Activated CD8-positive, alpha-beta T cell treated with anti-CD3 and anti-CD28 coated beads for 36 hours (primary cell): ENCODE measurements at places on chromosomes 1 and 21. TPM values are rescaled to one million over a fixed set of nuclear protein-coding genes. Genes with fewer than 3 reads are reported as not detected.

Gene NTMT2
- not detected for total RNA-seq

Gene DCST1
- not detected for total RNA-seq

Gene SHISA4
- total RNA-seq = 0.47 TPM

Gene ERG
- not detected for total RNA-seq

Gene MSH4
- total RNA-seq = 0.16 TPM

Gene RCAN3
- total RNA-seq = 56.8 TPM

Gene ATP6V1G3
- not detected for total RNA-seq

Gene SGIP1
- not detected for total RNA-seq

Gene TTLL7
- total RNA-seq = 1.4 TPM

- no peak overlapping the region for H3K4me3 ChIP-seq
- DNase-seq = no peak
- H3K36me3 ChIP-seq = no peaks in the 10 kb centered on the region
- peaks cover 21% of the 10 kb centered on the region for H3K27me3 ChIP-seq
- H3K27ac ChIP-seq = no peak overlapping the region
- no peaks in the 10 kb centered on the region for H3K4me1 ChIP-seq
These were observed 6.4 kb upstream of the KCNK1 start for GRCh38 chr1:233607252-233608119.

DNA sequence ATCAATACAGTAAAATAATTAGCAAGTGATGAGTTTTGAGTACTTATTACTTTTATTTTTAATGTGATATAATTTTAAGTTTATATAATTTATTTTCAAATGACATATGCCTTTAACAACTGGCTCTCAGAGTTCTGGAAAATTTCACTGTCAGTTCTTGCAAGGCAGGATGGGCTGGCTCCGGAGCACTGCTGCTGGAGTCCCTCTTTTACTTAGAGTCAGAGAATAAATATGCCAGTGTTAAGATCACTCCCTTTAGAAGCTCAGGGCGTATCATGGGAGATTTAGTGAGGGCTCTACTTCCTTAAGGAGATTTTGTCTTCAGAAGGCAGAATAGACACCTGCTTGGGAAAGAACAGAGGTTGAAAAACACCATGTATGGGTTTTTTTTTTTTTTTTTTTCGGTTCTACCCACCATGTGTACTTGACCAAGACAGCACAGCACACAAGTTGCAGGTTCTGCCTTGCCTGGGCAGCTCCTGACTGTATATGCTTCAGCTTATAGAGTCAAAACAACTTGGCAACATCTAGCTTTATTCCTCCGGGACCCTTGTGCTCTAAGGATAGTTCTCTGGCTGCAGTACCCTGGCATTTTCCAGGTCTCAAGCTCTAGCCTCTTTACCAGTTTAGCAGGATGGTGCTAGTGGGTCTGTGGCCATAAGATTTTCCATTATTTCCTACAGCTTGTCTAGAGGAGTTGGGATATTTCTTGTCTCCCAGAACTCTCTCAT lies 29.7 kb upstream of the FMOD start:
- H3K36me3 ChIP-seq = no peaks in the 10 kb centered on the region
- no peak overlapping the region for H3K27ac ChIP-seq
- H3K27me3 ChIP-seq = peaks cover 6% of the 10 kb centered on the region
- no peak overlapping the region for H3K4me3 ChIP-seq
- DNase-seq = no peak
- H3K4me1 ChIP-seq = no peaks in the 10 kb centered on the region

GRCh38 chr1:27618341-27619082 lies 14.6 kb upstream of the AHDC1 start:
- peak; percentile 75 for DNase-seq
- peaks cover 44% of the 10 kb centered on the region for H3K4me1 ChIP-seq
- no peak overlapping the region for H3K4me3 ChIP-seq
- no peaks in the 10 kb centered on the region for H3K36me3 ChIP-seq

DNA sequence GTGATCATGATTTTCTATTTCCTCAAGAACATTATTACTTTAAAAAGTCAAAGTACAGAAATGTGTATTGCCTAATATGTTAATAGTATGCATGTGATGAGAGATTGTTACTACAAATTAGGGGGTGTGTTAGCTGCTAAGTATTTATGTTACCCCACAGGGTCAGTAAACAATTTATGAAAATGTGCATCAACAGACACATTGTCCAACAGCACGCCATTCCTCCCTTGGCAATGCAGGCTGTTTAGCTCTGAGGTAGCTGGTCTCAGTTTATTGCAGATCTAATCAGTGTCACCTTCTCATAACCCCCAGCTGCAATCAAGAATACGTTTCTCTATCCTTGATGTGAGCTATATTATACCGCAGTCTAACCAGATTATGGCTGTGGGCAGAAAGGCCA lies 99.4 kb downstream of the TNR start:
- H3K36me3 ChIP-seq = no peaks in the 10 kb centered on the region
- H3K27ac ChIP-seq = no peak overlapping the region
- no peaks in the 10 kb centered on the region for H3K4me1 ChIP-seq
- no peak overlapping the region for H3K4me3 ChIP-seq
- no peak for DNase-seq

DNA sequence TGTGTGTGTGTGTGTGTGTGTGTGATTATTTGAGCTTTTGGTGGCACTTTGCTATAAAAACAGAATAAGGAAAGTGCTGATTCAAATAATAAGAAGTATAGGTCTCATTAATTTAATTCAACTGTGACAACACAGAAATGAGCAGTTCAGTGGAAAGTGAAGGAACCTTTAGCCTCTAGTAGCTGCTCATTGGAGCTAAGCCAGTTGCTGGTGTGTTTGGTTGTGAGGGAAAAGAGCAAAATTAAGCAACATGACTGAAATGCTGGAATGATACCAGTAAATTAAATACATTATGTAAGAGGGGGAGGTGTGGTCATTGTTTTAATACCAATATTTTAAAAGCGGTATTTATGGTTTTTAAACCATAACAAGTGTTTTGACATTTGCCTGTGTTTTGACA lies 55.2 kb downstream of the KIAA0040 start:
- H3K27me3 ChIP-seq = peaks cover 18% of the 10 kb centered on the region
- no peaks in the 10 kb centered on the region for H3K36me3 ChIP-seq
- no peak overlapping the region for H3K27ac ChIP-seq
- no peak overlapping the region for H3K4me3 ChIP-seq
- no peaks in the 10 kb centered on the region for H3K4me1 ChIP-seq

- H3K4me1 ChIP-seq = peaks cover 10% of the 10 kb centered on the region
- no peak overlapping the region for H3K27ac ChIP-seq
- peaks cover 5% of the 10 kb centered on the region for H3K27me3 ChIP-seq
- peak; percentile 36 for DNase-seq
These were observed 78.1 kb upstream of the ZNF644 start for GRCh38 chr1:91099746-91100621.

GRCh38 chr1:16117369-16117768 lies 38.5 kb downstream of the EPHA2 start:
- no peaks in the 10 kb centered on the region for H3K27me3 ChIP-seq
- H3K4me3 ChIP-seq = no peak overlapping the region
- H3K27ac ChIP-seq = no peak overlapping the region
- no peaks in the 10 kb centered on the region for H3K4me1 ChIP-seq
- DNase-seq = no peak
- H3K36me3 ChIP-seq = no peaks in the 10 kb centered on the region

DNA sequence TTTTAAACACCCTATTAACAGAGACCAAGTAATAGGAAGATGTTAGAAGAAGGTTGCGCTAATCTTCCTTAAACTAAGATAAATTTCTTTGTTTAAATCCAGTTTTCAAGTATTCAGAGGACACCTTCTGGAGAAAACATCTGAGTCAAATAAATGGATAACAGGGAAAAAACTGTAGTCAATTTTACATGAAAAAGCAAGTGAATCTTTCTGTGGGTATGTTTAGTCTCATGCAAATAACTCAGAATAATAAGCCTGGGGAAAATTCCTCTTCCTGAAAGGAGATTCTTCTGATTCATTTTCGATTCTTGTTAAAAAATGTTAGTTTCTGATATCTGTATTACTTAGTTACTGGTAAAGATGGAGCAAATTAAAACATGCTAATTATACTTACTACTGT lies 145.5 kb downstream of the CTH start:
- no peak overlapping the region for H3K4me3 ChIP-seq
- H3K27ac ChIP-seq = no peak overlapping the region
- H3K36me3 ChIP-seq = no peaks in the 10 kb centered on the region
- no peak for DNase-seq

- H3K4me3 ChIP-seq = peak overlapping the region; percentile 67
- H3K27ac ChIP-seq = peak overlapping the region; percentile 84
These were observed 4.9 kb upstream of the GBP1 start for GRCh38 chr1:89069951-89070350.

DNA sequence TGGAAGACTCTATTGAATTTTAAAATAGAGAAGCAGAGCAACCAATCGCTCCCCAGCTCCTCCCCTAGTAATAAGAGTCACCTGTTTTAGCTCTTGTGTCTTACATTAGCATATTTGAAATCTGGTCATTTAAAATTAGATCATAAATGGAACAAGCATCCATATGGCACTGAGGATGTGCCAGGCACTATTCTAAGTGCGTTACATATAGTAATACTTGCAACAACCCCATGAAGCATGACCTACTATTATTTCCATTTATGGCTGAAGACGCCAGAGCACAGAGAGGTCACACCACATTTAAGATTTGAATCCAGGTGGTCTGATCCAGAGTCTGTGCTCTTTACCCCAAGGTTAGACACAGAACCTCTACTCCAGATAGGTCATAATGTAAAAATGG lies 82.0 kb upstream of the HIVEP3 start:
- H3K4me1 ChIP-seq = peaks cover 7% of the 10 kb centered on the region
- no peak for DNase-seq
- H3K36me3 ChIP-seq = no peaks in the 10 kb centered on the region
- no peak overlapping the region for H3K27ac ChIP-seq

DNA sequence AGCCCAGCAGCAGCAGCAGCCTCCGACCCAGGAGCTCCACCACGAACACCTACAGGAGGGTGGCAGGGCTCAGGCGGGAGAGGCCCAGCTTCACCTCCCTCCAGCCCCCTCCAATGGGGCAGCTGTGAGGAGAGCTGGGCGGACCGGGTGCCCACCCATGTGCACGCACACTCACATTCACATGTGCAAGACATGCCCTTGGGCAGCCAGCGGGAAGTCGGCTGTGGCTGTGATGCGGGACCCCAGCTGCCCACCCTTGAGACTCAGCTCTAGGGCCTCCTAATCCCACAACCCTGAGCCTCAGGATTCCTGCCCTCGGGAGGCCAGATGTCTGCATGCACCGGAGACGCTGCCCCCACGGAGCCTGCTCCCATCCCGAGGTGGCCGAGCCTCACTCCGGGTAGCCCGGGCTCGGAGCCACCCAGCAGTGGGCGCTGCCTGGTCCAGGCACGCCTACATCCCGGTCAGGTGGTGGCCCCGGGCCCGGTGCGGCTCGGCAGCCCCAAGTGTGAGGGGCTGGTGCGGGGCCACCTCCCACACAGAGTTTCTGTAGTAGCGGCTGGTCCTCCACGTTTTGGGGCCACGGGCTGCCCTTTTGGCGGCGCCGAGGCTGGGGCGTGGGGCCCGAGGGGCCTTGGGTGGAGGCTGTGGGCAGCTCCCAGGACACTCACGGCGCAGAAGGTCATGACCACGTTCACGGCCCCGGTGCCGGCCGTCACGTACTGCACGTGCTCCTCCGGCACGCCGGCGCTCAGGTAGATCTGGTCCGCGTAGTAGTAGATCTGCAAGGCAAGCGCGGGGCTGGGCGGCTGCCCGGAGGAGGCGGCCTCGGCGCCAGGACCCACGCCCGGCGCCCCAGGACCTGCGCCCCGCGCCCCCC lies 12.9 kb upstream of the SLC2A7 start:
- no peaks in the 10 kb centered on the region for H3K27me3 ChIP-seq
- no peak overlapping the region for H3K4me3 ChIP-seq
- DNase-seq = no peak
- no peak overlapping the region for H3K27ac ChIP-seq

DNA sequence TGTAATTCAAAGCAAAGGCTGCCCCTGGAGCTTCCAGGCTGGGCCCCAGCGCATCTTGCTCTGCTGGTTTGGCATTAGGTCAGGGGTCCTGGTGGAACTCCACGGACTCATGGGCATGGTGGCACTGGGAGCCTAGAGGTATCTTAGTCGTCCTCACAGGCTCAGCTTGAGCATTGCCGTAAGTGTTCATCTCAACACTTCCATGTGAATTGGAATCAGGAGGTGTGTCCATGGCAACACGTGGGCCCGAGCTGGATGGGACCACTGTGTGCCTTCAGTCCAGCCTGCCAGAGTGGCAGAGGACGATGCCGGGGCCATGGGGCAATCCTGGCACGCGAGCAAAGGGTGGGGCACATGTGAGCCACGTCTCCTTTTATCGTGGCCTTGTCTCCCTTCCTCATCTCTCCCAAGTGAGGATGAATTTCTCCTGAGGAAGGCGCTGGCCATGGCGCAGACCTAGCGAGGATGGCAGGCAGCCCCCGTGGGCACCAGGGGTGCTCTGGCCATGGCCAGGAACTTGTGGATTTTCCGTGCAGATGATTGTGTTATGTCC lies 47.0 kb downstream of the AGPAT3 start:
- H3K4me3 ChIP-seq = no peak overlapping the region
- peaks cover 22% of the 10 kb centered on the region for H3K4me1 ChIP-seq
- H3K27ac ChIP-seq = no peak overlapping the region
- DNase-seq = no peak
- peaks cover 16% of the 10 kb centered on the region for H3K36me3 ChIP-seq

GRCh38 chr1:24739241-24739640 lies 6.0 kb upstream of the CLIC4 start:
- DNase-seq = no peak
- H3K27ac ChIP-seq = no peak overlapping the region
- peaks cover 26% of the 10 kb centered on the region for H3K4me1 ChIP-seq
- no peaks in the 10 kb centered on the region for H3K36me3 ChIP-seq
- H3K4me3 ChIP-seq = no peak overlapping the region
- peaks cover 4% of the 10 kb centered on the region for H3K27me3 ChIP-seq

DNA sequence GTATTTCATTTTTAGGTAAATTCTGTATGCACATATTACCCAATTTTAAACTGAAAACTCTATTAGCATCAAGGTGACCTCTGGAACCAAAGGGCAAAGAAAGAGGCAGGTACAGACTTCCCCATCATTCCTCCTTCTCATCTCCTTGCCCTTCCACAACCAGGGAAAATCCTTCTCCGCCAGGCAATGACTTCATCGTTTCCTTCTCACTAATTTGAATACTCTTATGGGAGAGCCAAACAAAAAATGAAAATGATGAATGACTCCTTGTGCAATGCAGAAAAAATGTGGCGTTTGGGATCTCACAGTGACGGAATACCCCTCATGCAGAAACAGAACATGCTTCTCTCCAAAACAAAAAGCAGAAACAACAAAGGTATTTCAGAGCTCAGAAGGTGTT lies 83.7 kb downstream of the HLCS start:
- no peak for DNase-seq
- H3K36me3 ChIP-seq = peaks cover 40% of the 10 kb centered on the region
- no peak overlapping the region for H3K27ac ChIP-seq
- H3K4me1 ChIP-seq = peaks cover 2% of the 10 kb centered on the region
- no peaks in the 10 kb centered on the region for H3K27me3 ChIP-seq
- no peak overlapping the region for H3K4me3 ChIP-seq

GRCh38 chr21:19501115-19501514 lies 1097.5 kb upstream of the TMPRSS15 start:
- H3K4me1 ChIP-seq = no peaks in the 10 kb centered on the region
- no peak overlapping the region for H3K4me3 ChIP-seq
- DNase-seq = no peak
- H3K36me3 ChIP-seq = no peaks in the 10 kb centered on the region
- H3K27me3 ChIP-seq = no peaks in the 10 kb centered on the region

- no peak overlapping the region for H3K4me3 ChIP-seq
- DNase-seq = peak; percentile 68
- no peak overlapping the region for H3K27ac ChIP-seq
- no peaks in the 10 kb centered on the region for H3K27me3 ChIP-seq
- H3K4me1 ChIP-seq = peaks cover 6% of the 10 kb centered on the region
These were observed 36.7 kb upstream of the FAM163A start for GRCh38 chr1:179706339-179706941.
